GM12864 (cell line): ENCODE measurements at places on chromosomes 13 and 19.

GRCh38 chr13:41259875-41260501 is 3.4 kb downstream of the MTRF1 start:
- DNase-seq, result no peak

DNA sequence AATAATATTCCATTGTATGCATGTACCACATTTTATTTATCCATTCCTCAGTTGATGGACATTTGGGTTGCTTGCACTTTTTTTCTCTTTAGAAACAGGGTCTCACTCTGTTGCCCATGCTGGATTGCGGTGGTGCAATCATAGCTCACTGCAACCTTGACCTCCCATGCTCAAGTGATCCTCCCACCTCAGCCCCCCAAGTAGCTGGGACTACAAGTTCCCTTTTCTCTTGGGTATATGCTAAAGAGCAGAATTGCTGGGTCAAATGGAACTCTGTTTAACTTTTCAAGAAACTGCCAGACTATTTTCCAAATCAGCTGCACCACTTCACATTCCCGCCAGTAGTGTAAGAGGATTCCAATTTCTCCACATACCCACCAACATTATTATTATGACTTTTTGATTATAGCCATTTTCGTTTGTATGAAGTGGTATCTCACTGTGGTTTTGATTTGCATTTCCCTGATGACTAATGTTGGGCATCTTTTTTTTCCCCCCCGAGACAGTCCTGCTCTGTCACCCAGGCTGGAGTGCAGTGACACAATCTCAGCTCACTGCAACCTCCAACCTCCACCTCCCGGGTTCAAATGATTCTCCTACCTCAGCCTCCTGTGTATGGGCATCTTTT is 7.6 kb upstream of the IPO5 start:
- DNase-seq, result no peak

DNA sequence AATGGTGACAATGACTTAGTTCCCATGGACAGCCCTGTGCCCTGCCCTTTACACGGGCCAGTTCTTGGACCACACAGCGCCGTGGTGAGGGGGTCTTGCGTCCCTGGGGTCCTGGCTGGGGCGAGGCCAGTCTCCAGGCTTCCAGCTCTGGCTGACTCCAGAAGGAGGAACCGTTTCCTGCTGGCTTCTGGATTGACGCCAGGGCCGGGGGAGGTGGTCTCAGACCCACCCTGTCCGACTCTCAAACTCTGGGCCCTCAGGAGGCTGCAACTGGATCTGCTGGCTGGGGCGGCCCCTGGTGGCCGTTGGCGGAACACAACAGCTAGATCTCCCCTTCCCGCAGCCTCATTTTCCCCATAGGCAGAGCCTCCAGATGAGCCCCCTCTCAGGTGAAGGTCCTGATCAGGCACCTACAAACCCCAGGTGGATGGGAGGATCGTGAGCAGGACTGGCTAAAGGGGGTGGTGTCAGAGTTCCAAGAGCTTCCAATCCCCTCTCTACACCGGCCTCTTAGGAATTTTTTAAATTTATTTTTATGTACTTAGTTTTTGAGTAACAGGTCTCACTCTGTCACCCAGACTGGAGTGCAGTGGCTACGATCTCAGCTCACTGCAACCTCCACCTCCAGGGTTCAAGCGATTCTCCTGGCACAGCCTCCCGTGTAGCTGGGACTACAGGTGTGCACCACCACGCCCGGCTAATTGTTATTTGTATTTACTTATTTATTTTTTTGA is 8.0 kb downstream of the CCDC194 start:
- DNase-seq, result no peak

GRCh38 chr13:91132786-91133185 is 214.7 kb upstream of the MIR17HG start:
- no peak for DNase-seq

DNA sequence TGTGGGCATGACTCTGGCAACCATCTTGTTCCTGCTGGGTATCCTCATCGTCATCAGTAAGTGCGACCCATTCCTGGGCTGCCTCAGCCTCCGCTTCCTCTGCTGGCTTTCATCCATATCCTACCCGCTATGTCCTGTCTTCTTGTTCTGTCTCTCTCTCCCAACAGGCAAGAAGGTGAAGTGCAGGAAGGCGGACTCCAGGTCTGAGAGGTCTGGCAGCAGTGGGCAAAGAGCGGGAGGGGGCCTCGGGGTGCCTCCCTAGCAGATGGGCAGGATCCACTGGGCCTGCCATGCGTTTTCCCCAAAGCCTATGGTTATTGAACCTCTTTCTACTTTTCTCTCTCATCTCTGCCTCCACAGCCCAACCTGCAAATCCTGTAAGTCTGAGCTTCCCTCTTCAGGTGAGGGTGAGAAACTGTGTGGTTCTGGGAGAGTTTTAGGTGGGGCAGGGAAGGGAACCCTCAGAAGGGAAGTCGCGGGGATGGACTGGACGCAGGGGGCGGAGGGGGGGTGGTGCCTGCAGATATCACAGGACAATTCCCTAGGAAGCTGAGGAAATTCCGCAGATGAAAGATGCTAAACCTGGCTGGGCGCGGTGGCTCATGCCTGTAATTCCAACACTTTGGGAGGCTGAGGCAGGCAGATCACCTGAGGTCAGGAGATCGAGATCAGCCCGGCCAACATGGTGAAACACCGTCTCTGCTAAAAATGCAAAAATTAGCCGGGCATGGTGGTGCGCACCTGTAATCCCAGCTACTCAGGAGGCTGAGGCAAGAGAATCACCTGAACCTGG is 3.1 kb upstream of the FXYD5 start:
- DNase-seq, result no peak

- no peak for DNase-seq
These were observed 10.3 kb downstream of the VSTM2B start for GRCh38 chr19:29535984-29536508.

- no peak for DNase-seq
These were observed 23.5 kb downstream of the KCTD15 start for GRCh38 chr19:33819880-33820781.

DNA sequence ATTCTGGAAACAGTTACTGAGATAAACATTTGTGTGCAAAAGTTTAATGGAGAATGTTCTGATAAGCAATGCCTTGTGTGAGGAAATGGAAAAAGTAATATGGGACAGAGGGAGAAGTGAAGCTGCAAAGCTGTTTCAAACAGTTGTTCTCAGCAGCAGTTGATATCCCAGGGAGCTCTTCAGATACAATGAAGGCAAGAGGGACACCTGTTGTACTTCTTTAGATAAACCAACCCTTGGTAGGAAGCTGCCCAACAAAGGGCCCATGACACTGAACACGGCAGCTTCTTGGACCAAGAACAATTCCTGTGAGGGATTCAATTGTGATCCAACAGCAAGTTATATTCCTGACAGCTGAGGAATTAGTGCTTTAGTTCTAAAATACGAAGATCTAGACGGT is 894.3 kb upstream of the PCDH20 start:
- DNase-seq, result no peak

- DNase-seq, result no peak
These were observed 302.9 kb downstream of the LMO7 start for GRCh38 chr13:75938811-75939560.

DNA sequence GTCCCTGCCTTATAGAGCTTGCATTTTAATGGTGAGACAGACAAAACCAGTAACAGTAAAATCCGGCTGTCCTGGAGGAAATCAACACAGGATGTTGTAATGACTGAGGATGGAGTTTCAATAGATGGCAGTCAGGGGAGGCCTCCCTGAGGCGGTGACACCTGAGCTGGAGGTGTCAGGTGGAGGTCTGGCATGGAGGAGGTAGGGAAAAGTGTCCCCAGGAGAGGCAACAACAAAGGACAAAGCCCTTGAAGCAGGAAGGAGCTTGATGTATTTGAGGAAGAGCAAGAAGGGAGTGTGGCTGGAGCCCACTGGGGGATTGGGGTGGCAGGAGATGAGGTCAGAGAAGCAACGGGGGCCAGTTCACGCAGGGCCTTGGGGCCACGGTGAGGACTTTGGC is 7.8 kb downstream of the GRIN2D start:
- no peak for DNase-seq

GRCh38 chr19:33504058-33504444 is 17.5 kb downstream of the PEPD start:
- no peak for DNase-seq

DNA sequence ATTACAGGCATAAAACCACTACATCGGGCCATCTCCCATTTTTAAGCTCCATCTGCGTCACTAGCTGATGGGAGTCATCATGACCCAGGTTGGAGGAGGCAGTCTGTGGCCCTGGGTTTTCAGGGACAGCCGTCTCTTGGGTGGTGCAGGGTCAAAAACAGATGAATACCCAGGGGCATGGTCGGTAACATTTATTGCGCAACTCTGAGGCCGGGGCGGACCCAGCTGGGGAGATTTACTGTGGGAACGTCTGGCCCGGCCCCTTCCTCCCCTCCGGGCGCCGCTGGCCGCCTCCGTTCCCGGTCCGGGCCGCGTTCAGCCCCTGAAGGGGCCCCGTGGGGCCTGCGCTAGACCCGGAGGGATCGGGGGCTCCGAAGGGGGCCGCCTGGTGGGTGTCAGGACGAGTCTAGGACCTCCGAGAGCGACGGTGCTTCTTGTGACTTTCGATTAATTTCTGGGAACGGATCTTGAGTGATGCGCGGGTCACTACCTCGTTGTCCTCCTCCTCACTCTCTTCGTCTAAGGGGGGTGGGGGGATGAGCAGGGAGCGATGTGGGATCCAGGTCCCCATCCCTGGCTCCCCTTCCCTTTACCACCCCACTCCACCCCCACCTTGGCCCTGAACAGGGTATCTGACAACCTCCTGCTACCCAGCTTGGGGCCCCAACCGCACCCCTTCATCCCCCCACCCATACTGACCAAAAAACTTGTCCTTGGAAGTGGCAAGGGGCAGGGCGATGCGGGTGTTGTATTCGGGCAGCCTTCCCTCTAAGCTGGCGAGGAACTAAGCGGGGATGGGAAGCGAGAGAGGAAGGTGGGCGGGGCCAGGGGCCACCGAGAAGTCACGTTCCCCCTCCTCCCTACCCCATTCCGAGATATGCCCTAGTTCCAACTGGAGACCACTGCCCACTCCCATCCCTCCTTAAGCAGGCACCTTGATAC is 1.6 kb upstream of the RGL3 start:
- no peak for DNase-seq

- DNase-seq, result no peak
These were observed 342.6 kb downstream of the MZT1 start for GRCh38 chr13:72384879-72385278.

DNA sequence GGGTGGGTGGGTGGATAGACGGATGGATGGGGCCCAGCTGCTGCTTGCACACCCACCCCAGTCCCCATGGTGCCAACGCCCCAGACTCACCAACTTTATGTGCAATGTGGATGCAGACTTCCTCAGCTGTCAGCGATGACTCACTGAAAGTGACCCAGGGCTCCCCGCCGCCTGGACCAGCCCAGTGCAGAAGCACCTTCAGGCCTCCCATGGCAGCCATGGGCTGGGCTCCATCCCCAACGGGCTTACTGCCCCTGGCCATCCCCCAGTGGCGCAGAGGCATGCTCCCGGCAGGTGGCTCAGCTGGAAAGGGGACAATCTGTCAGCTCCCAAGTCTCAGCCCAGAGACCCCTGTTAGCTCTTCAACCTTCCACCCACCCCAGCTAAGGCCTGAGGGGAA is 2.2 kb downstream of the TYK2 start:
- no peak for DNase-seq

DNA sequence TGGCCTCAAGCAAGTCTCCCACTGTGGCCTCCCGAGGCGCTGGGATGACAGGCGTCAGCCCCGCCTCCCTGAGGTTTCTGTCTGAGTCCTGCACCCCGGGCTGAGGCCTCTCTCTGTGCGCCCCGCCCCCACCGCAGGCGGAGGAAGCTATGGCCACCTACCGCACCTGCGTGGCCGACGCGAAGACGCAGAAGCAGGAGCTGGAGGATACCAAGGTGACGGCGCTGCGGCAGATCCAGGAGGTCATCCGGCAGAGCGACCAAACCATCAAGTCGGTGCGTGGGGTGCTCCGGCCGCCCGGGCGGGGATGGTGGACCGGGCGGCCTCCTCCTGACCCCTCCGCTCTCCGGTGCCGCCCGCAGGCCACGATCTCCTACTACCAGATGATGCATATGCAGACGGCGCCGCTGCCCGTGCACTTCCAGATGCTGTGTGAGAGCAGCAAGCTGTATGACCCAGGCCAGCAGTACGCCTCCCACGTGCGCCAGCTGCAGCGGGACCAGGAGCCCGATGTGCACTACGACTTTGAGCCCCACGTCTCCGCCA is 12.7 kb downstream of the ARHGAP45 start:
- DNase-seq, result no peak

GRCh38 chr13:112980434-112980833 is 11.4 kb downstream of the MCF2L start:
- DNase-seq, result no peak

DNA sequence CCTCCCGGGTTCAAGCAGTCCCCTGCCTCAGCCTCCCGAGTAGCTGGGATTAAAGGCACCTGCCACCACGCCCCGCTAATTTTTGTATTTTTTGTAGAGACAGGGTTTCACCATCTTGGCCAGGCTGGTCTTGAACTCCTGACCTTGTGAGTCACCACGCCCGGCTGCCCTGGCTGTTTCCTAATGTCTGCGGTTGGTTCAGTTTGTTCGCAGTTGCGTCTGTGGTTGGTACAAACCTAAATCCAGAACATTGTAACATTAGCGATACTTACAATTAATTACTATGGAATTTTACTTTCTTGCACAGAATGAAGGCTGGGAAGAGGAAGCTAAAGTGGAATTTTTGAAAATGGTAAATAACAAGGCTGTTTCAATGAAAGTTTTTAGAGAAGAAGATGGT is 38.1 kb downstream of the RNF17 start:
- DNase-seq, result no peak

- DNase-seq, result no peak
These were observed 27.2 kb downstream of the PBX4 start for GRCh38 chr19:19591133-19591825.
